ENCODE measurements at places on chromosomes 3 and 15.

GRCh38 chr15:48330855-48331795 is at the start of gene DUT:
DUT (plus strand) TSS chr15:48331429; CDS start chr15:48331516, 87 bp downstream.
- DNase-seq, result peak; percentile 78

GRCh38 chr3:107904536-107905066 is 186.2 kb downstream of the CD47 start:
- no peak for DNase-seq

DNA sequence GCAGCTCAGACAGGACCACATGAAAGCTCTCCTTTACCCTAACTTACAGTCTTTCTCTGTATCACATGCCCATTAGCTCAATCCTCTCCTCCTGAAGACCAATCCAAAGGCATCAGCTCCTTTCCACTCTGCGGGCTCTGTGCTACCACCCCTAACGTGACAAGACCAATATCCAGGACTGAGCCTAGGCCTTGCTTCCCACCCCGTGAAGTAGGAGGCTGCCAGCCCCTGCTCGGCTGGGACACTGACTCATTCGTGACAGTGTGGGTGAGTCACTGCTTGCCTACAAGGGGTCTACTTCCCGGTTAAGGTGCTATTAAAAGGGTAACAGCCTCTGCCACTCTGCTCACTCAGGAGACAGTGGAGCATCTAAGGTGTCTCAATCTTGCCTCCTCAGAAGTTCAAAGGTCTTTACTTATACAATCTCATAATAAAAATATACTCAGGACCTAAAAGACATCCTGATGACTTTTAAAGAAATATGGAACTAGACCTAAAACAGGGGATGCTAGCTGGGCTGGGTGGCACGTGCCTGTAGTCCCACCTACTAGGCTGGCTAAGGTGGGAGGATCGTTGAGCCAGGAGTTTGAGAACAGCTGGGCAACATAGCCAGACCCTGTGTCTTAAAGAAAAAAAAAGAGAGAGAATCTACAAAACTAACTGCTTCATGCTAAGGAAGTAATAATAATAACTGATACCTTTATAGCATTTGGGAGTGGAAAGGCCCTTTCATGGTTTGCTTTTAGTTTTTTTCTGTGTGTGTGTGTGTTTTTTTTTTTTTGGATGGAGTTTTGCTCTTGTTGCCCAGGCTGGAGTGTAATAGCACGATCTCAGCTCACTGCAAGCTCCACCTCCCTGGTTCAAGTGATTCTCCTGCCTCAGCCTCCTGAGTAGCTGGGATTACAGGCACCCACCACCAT is 55.0 kb downstream of the TMEM44 start:
- no peak for DNase-seq

DNA sequence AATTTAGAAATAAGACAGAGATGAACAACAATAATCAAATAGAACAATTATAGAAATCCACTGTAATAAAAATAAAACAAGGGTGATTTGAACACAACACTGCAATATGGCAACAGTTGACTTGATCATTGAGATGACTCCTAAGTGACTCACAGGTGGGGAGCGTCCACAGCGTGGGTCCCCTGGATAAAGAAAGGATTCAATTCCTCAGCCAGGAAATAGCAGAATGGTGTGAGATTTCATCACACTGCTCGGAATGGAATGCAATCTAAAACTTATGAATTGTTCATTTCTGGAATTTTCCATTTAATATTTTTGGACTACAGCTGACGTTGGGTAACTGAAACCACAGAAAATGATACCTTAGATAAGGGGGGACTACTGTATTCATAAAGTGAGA is 82.0 kb downstream of the CNTN3 start:
- no peak for DNase-seq

- DNase-seq, result peak; percentile 5
These were observed 310.4 kb downstream of the PLCL2 start for GRCh38 chr3:17195192-17195611.

GRCh38 chr3:194069421-194070219 is 66.3 kb upstream of the HES1 start:
- no peak for DNase-seq

GRCh38 chr3:153291059-153291685 is 129.1 kb downstream of the RAP2B start:
- no peak for DNase-seq

- no peak for DNase-seq
These were observed 235.4 kb downstream of the XXYLT1 start for GRCh38 chr3:195035345-195036202.

GRCh38 chr15:70125605-70126004 is 27.9 kb upstream of the TLE3 start:
- no peak for DNase-seq

- DNase-seq, result no peak
These were observed 264.0 kb upstream of the AGTR1 start for GRCh38 chr3:148433665-148434064.

- no peak for DNase-seq
These were observed 675 bp downstream of the BRPF1 start for GRCh38 chr3:9732080-9732739.

DNA sequence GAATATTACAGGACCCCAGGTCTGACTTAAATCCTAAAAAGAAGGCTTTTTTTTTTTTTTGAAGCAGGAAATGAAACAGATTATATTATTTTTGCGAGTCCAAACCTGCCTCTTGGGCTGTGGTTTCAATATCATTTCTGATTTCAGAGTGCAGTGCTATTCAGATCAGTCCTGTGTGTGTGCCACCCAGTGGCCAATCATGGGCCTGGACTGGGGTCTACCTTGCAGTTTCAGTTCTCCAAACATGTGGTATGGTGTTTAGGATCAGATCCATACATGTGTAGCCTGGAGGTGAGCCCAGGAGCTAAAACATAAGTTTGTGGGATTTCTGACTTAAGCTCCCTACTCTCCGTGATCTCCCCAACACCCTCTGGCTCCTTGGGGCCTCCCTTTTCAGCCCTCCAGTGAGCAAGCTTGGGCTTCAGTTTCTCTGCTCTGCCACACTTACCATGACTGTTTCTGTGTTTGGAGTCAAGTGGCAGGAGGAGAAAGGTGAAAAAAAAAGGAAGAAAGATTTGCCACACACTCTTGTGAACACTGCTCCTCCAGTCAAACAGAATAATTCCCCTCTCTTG is 12.1 kb upstream of the THSD4 start:
- DNase-seq, result no peak

- no peak for DNase-seq
These were observed 31.4 kb upstream of the ABHD5 start for GRCh38 chr3:43659250-43659880.

- DNase-seq, result no peak
These were observed 281.6 kb downstream of the MBNL1 start for GRCh38 chr3:152550284-152550683.

- DNase-seq, result no peak
These were observed 60.5 kb upstream of the ADPGK start for GRCh38 chr15:72844067-72844466.

DNA sequence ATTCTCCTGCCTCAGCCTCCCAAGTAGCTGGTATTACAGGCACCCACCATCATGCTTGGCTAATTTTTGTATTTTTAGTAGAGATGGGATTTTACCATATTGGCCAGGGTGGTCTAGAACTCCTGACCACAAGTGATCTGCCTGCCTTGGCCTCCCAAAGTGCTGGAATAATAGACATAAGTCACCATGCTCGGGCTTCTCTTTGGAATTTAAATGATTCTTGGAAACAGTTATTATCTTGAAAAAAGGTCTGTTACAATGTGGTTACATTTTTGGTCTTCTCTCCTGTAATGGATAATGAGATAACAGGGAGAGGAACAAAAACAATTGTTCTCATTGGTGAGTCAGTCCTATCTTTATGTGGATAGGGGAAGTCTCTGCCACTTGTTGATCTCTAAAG is 59.8 kb upstream of the AADACL2 start:
- no peak for DNase-seq

DNA sequence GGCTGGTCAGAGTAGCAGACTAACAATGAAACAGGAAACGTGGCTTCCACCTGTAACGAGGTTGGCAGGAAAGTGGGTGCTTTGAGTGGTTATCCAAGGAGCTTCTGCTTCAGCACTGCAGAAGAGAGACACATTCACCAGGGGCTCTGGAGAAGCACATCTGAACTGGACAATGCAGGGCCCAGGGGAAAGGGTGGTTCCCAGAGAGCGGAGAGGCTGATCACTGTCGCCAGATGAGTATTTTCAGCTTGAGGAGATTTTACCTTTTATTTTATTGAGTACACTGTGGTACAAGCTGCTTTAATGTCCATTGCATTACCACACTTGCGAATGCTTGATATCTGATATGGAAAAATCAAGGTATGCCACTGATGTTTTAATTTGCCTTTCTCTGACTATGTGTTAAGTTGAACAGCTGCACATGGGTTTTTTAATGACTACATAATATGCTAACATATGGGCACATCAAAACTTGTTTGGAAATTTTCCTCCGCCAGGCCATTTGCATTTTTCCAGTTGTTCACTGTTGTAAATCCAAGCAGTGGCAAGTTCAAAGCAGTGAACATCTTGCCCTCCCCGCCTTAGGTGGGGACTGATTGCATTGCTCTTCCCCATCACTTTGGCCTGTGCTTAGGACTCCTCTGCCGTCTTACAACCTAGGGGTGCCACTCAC is 52.1 kb downstream of the LRTM1 start:
- no peak for DNase-seq

- no peak for DNase-seq
These were observed 128.1 kb downstream of the IL1RAP start for GRCh38 chr3:190642016-190642415.

DNA sequence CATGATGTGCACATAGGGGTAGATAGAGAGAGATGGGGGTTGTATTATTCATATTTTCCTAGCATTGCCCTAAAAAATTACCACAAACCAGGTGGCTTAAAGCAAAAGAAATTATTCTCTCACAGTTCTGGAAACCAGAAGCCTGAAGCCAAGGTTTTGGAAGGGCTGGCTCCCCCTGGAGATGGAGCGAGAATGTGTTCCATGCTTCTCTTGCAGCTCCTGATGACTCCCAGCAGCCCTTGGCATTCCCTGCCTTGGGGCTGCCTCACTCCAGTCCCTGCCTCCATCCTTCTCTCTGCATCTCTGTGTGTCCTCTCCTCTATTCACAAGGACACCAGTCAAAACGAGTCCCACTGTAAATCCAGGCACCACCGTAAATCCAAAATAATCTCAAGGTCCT is 91.5 kb upstream of the FAM174B start:
- no peak for DNase-seq

DNA sequence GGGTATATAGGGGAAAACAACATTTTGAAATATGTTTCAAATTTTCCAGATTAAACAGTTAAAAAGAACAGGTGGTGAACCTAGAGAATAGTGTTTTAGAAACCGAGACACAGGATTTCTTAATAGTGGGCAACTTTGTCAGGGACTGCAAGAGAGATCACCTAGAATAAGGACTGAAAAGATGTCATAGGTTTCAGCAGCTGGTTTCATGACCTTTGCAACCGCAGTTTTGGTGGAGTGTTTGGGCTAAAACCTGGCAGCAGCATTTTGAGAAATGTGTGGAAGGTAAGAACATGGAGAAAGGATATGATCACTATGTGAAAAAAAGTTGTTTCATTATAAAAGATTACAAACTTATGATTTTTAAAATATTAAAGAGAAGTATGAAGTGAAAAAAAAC is 34.9 kb downstream of the PRKCI start:
- DNase-seq, result no peak

GRCh38 chr3:71585131-71585530 is 1.6 kb upstream of the FOXP1 start:
- no peak for DNase-seq

GRCh38 chr15:65646486-65646885 is 24.7 kb downstream of the SLC24A1 start:
- no peak for DNase-seq

DNA sequence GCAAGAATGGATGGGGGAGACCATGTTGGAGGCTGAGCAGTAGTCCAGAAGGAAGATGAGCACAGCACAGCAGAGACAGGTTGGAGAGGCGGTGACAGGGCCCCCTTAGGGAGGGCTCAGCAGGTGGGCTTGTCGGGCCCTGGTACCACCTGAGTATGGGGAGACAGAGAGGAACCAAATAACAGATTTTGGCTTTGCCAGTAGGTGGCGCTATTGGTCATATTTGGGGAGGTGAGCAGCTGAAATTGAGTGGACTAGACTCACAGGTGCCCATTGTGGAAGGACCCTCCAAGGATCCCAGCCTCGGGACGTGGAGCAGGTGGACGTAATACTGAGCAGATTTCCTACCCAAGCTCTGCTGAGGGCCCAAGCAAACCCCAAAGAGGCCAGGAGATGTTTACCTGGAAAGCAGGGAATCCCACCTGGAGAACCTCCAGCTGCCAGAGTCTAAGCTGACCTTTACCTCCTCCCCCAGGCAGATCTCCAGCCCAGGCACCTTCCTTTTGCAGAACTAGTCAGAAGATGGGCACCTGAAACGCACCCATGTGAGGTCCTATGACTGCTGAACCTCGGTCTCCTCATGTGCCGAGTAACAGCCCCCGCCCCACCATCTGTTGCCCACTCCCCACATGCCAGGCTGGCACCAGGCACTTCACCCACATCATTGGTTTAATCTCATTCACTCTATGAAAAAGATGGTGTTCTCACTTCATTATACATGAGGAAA is 24.6 kb upstream of the CORO2B start:
- peak; percentile 49 for DNase-seq

- no peak for DNase-seq
These were observed 212.6 kb upstream of the PLSCR5 start for GRCh38 chr3:146817704-146818103.

DNA sequence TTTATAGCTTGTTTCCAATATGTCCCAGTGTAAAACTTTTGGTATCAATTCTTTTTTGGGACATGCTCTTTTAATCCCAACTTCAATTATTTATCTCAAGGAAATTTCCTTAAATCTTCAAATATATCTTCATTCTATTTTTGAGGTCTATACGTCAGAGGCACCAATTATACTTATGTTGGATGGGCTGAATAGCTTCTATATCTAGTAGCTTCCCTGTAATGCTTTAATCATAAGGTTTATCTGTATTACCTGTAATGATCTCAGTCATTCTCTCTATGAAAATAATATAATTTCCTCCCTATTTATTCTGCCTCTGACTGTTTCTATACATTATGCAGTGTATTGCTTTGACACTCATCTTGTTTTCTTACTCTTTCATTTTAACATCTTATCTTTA is 29.9 kb upstream of the MCCC1 start:
- DNase-seq, result no peak

GRCh38 chr3:189908646-189909045 is 212.1 kb downstream of the P3H2 start:
- DNase-seq, result no peak

- no peak for DNase-seq
These were observed 57.8 kb downstream of the GRIP2 start for GRCh38 chr3:14482271-14482721.

- no peak for DNase-seq
These were observed 7.2 kb upstream of the FBLN2 start for GRCh38 chr3:13541691-13542090.

GRCh38 chr15:74857082-74857655 is 14.2 kb upstream of the ULK3 start:
- no peak for DNase-seq

DNA sequence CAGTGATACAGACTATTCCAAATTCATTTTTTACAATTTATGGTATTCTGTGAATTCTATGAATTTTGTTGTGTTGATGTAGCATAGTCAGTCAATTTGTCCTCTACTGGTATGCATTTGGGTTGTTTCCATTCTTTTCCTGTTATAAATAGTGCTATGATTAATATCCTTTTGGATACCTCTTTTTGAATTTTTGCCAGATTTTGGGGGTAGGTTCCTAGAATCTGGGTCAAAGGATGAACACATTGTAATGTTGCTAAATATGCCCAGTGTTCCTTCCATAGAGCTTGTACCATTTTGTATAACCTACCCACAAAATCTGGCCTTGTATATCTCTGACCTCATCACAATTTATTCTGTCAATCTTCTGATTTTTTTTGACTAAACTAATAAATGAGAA is 44.4 kb upstream of the C3orf38 start:
- no peak for DNase-seq

- DNase-seq, result no peak
These were observed 126.1 kb downstream of the VGLL4 start for GRCh38 chr3:11517601-11518000.

Measured in frontal cortex (tissue), 4 donors.